ENCODE measurements at places on chromosomes 4 and X.

DNA sequence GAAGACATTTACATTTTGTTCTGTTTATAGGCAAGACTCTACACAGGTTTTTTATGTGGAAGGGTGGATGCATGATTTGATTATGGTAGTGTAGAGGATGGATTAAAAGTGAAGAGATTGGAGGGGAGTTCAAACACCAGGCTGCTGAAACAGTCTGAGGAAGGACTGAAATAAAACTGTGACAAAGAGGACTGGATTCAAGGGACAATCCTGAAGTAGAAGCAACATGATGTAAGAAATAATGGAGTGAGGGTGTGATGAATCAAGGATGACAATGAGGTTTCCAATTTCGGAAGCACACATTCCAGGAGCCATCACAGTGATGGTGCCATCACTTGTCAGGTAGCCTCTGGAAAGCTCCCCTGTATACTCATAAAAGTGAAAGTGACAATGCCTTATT lies 103.5 kb downstream of the SYNPO2 start:
- DNase-seq: no peak

- DNase-seq: no peak
These were observed 8.5 kb downstream of the PPP1R3F start for GRCh38 chrX:49278081-49278480.

- DNase-seq: no peak
These were observed 227.4 kb upstream of the CXorf51B start for GRCh38 chrX:146581981-146582712.

GRCh38 chr4:41839916-41840854 lies 91.7 kb upstream of the PHOX2B start:
- no peak for DNase-seq
